ENCODE measurements at places on chromosomes 5 and 9.
A peak's percentile ranks its signal among the peaks of the same experiment; 100 is the strongest.

GRCh38 chr9:121876658-121877271, 216.3 kb downstream of the TTLL11 start:
- no peak for DNase-seq

GRCh38 chr9:16986556-16986955, 116.1 kb upstream of the BNC2 start:
- no peak for DNase-seq

- peak; percentile 43 for DNase-seq
Measured at GRCh38 chr5:43110606-43111170, 10.0 kb upstream of the ZNF131 start.

DNA sequence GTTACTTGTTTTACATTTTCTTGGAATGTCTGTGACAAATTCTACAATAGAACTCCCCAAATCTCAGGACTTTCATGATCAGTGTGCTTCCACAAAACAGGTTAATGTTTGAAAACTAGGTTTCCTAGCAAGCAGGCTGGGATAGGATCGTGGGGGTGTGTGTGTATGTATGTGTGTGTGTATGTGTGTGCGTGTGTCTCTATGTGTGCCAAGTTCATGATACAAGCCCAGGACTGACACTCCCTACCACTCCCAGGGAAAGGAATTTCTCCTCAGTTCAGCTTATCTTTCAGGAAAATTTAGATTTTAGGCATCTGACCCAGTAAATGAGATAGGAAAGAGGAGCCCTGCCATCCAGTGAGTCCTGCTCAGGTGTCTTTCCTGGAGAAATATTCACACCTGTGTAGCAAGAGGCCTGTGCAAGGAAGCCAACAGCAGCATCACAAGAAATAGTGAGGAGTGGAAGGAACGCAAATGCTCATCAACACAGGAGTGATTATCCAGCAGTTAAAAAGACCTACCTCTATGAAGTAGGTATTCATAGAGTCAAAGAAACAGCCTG, 13.8 kb upstream of the ABLIM3 start:
- DNase-seq: no peak

- no peak for DNase-seq
Measured at GRCh38 chr9:127291246-127291778, 26.7 kb downstream of the GARNL3 start.

DNA sequence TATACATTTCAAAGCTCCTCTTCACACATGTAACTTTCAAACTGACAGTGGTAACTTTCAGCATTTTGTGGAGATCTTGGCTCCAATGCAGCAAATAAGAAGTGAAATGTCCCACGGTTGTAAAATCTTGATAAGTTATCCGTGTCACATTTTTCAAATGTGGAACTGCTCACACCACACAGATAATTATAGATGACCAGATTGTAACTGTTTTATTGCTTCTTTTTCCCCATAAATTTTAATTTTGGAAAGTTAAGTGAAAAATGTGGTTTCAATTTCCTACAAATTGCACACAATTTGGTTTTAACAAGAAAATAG, 347.1 kb downstream of the EBF1 start:
- DNase-seq: no peak

DNA sequence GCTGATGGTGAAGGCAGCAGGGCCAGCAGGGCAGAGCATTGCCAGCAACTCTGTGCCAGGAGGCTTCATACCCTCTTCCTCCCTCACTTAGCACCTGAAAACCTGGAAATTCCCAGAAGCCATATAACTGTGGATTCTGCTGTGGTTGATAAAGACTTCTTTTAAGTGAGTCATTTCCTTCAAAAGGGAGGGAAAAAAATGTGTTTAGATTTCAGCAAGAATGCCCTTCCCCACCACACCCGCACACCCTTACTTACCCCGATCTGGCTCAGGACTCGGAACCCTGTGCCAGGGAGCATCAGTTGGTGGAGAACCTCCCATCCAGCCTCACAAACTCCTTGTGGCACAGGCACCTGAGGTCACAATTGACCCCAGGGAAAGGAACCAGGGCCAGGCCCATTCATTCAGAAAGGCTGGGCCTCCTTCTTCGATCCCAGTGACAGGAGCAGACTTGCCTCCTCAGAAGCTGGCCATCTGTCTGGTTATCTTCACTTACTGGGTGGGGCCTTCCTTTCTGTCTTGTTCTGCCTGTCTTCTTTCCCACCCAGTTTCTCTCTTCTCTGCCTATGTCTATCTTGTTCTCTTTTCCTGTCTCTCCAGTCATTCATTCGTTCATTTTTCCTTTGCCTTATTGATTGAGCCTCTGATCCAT, 62.6 kb downstream of the PLAC8L1 start:
- no peak for DNase-seq

Data from activated T-cell treated with anti-CD3 and anti-CD28 coated beads, Interleukin-2, amount 50 U/mL, for 1 hour (primary cell).